ENCODE measurements at places on chromosomes 13 and 19. TPM values are rescaled to one million over a fixed set of nuclear protein-coding genes. Genes with fewer than 3 reads are reported as not detected.

The LAIR1 gene
- polyA plus RNA-seq: 61.8 TPM

The GAPDHS gene
- not detected for polyA plus RNA-seq

The RYR1 gene
- polyA plus RNA-seq: 0.28 TPM

The MCF2L gene
- 1.3 TPM for polyA plus RNA-seq

The KCNC3 gene
- polyA plus RNA-seq: not detected

The PABPC3 gene
- polyA plus RNA-seq: 0.18 TPM

The POU2F2 gene
- 7.2 TPM for polyA plus RNA-seq

The AMER2 gene
- polyA plus RNA-seq: not detected

The LATS2 gene
- polyA plus RNA-seq: not detected

The QPCTL gene
- polyA plus RNA-seq: 1.1 TPM

The YJEFN3 gene
- polyA plus RNA-seq: not detected

The FCER2 gene
- polyA plus RNA-seq: 0.48 TPM

The GIPR gene
- 0.17 TPM for polyA plus RNA-seq

The NKPD1 gene
- polyA plus RNA-seq: 0.09 TPM

The LHB gene
- polyA plus RNA-seq: not detected

The TYK2 gene
- 58.3 TPM for polyA plus RNA-seq

The TRPM4 gene
- not detected for polyA plus RNA-seq

The MAP1S gene
- 26.6 TPM for polyA plus RNA-seq

The C19orf67 gene
- polyA plus RNA-seq: not detected

The DIAPH3 gene
- polyA plus RNA-seq: 0.09 TPM

The ENOX1 gene
- polyA plus RNA-seq: 0.10 TPM

The CYP4F8 gene
- not detected for polyA plus RNA-seq

The BRCA2 gene
- 1.3 TPM for polyA plus RNA-seq

The TUBA3C gene
- not detected for polyA plus RNA-seq

The GPC6 gene
- polyA plus RNA-seq: not detected

The ZNF681 gene
- polyA plus RNA-seq: 2.2 TPM

The OVOL3 gene
- polyA plus RNA-seq: not detected

The CEACAM8 gene
- not detected for polyA plus RNA-seq

The PLIN5 gene
- polyA plus RNA-seq: 0.97 TPM

The LILRA5 gene
- polyA plus RNA-seq: 0.67 TPM

The DNM2 gene
- 63.6 TPM for polyA plus RNA-seq

The CERS1 gene
- polyA plus RNA-seq: not detected

The IQCN gene
- polyA plus RNA-seq: 0.28 TPM

The KLF1 gene
- not detected for polyA plus RNA-seq

The NUDT19 gene
- 3.8 TPM for polyA plus RNA-seq

The NANOS3 gene
- not detected for polyA plus RNA-seq

The HNRNPM gene
- polyA plus RNA-seq: 221 TPM

The WDR87 gene
- polyA plus RNA-seq: not detected

The GTF2F2 gene
- 9.7 TPM for polyA plus RNA-seq

The ZNF614 gene
- 7.2 TPM for polyA plus RNA-seq

The LMTK3 gene
- polyA plus RNA-seq: not detected

The CACNG6 gene
- polyA plus RNA-seq: not detected

The TMTC4 gene
- 5.3 TPM for polyA plus RNA-seq

The ZNF253 gene
- polyA plus RNA-seq: 8.1 TPM

The EPS8L1 gene
- polyA plus RNA-seq: 1.5 TPM

The CACNA1A gene
- not detected for polyA plus RNA-seq

The OR7D2 gene
- not detected for polyA plus RNA-seq

The KISS1R gene
- 0.48 TPM for polyA plus RNA-seq

The ZSCAN5C gene
- not detected for polyA plus RNA-seq

The SLC10A2 gene
- polyA plus RNA-seq: not detected

The CLC gene
- polyA plus RNA-seq: not detected

The ZNF93 gene
- polyA plus RNA-seq: 6.5 TPM

The ONECUT3 gene
- not detected for polyA plus RNA-seq

The SERTAD3 gene
- 3.1 TPM for polyA plus RNA-seq

The LRG1 gene
- 1.4 TPM for polyA plus RNA-seq

The PMIS2 gene
- polyA plus RNA-seq: not detected

The ZNF44 gene
- 24.9 TPM for polyA plus RNA-seq

The IGSF23 gene
- not detected for polyA plus RNA-seq

The ZNF534 gene
- not detected for polyA plus RNA-seq

The KLK15 gene
- not detected for polyA plus RNA-seq

All from CD4-positive, CD25-positive, alpha-beta regulatory T cell (primary cell).